ENCODE measurements at places on chromosomes 5 and 9. TPM values are rescaled to one million over a fixed set of nuclear protein-coding genes. Genes with fewer than 3 reads are reported as not detected.

DNA sequence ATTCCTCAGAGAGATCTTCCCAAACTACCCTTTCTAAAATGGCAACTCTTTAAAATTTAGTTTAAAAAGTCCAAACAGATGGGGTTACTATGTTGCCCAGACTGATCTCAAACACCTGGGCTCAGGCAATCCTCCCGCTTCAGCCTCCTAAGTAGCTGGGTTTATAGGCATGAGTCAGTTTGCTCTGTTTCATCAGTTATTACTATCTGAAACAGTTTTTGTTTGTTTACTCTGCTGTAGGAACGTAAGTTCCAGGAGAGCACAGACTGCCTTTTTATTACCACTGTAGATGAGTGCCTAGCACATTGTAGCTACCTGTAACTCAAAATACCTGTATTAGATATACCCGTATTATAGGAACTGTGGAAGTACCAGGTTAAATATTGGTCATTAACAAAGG lies 89.4 kb downstream of the UHRF2 start:
- peak; percentile 72 for DNase-seq

DNA sequence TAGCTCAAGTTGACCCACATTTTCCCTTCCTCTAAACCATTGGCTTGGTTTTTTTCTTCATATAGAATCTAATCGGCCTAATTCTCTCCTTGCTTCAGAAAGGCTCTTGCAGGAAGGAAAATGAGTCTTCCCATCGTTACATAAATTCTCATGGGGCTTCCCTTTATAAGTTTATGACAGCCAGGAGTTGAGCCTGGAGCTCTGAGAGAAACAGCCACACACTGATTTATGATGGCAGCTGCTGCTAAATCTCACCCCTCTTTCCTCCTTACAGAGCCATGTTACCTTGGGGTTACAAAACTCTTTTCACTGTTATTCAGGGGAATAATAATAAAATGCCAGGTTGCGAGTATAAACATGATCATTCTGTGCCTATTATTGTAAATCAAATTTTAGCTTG lies 5.2 kb upstream of the RNF14 start:
- no peak for DNase-seq

GRCh38 chr5:1745796-1746370 lies 53.8 kb downstream of the MRPL36 start:
- no peak for DNase-seq

C9orf43 gene
- polyA plus RNA-seq: 1.0 TPM

GRCh38 chr5:95178046-95178651 lies 106.7 kb downstream of the MCTP1 start:
- no peak for DNase-seq

PCDHGB3 gene
- polyA plus RNA-seq: 0.57 TPM

PCDHB13 gene
- 0.16 TPM for polyA plus RNA-seq
